Uterus (tissue), 4 donors: ENCODE measurements at places on chromosomes 1 and 21. TPM values are rescaled to one million over a fixed set of nuclear protein-coding genes. Genes with fewer than 3 reads are reported as not detected.

- no peaks in the 10 kb centered on the region for H3K27me3 ChIP-seq
- H3K36me3 ChIP-seq: no peaks in the 10 kb centered on the region
- H3K4me1 ChIP-seq: no peaks in the 10 kb centered on the region
- no peak for DNase-seq
- H3K27ac ChIP-seq: no peak overlapping the region
Measured at GRCh38 chr21:25080141-25080540, 527.1 kb downstream of the MRPL39 start.

Gene WDR47
- total RNA-seq: 26.5 TPM

Gene MCOLN2
- not detected for total RNA-seq

DNA sequence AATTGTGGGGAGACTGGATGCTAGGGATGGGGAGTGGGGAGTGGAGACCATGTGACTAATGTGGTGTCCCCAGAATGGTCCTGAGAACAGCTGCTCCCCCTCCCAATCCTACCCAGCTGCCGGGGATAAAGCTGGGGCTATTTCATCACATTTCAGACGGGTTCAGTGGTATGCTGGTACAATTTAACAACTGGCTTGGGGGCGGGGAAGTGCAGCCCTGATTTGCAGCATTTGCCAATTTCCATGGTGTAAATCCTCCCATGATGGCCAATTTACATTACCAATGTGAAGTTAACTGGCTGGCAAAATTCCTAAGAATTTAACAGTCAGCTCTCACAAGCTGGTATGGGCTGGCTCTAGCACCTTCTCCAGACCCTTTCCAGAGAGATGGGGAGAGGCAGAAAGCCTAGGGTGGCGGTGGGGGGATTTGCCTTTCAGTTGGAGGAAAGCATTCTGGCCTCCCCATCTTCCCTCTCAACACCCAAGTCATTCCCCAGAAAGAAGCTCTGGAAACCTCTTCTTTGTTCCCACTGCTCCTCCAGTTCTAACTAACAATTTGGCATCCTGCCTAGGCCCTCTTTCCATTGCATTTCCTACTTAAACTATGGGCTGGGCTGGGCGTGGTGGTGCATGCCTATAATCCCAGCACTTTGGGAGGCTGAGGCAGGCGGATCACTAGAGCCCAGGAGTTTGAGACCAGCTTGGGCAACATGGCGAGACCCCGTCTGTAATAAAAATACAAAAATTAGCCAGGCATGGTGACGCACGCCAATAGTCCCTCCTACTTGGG lies 11.3 kb upstream of the ADGRB2 start:
- no peaks in the 10 kb centered on the region for H3K4me1 ChIP-seq
- peaks cover 4% of the 10 kb centered on the region for H3K27me3 ChIP-seq
- no peaks in the 10 kb centered on the region for H3K36me3 ChIP-seq
- no peak for DNase-seq
- H3K4me3 ChIP-seq: no peak overlapping the region

Gene ARHGAP30
- 2.7 TPM for total RNA-seq
